Sigmoid colon (tissue), 7 donors: ENCODE measurements at places on chromosomes 3 and 15. TPM values are rescaled to one million over a fixed set of nuclear protein-coding genes. Genes with fewer than 3 reads are reported as not detected.

Gene DZIP3
- 8.8 TPM for total RNA-seq

GRCh38 chr3:113158171-113158570 lies 53.2 kb upstream of the BOC start:
- peaks cover 35% of the 10 kb centered on the region for H3K4me1 ChIP-seq
- H3K27me3 ChIP-seq, result no peaks in the 10 kb centered on the region
- H3K4me3 ChIP-seq, result no peak overlapping the region
- H3K36me3 ChIP-seq, result no peaks in the 10 kb centered on the region
- peak overlapping the region; percentile 56 for H3K27ac ChIP-seq

DNA sequence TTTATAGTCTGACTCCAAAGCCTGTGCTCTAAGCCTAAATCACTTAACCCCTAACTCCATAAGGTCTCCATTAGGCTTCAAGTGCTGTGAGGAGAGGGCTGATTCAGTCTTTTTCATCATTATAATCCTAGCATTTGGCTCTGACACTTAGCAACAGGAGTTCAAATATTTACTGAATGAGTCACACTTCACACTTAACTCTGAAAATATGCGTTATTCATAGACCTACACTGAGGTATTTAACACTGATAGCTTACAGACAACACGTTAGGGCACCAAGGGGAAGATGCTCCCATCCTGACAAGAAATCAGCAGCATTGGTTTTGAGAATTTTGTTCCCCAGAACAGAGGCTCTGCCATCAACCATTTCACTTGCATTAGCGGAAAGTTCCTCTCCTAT lies 53.5 kb downstream of the MSL2 start:
- H3K27ac ChIP-seq, result peak overlapping the region; percentile 37
- no peaks in the 10 kb centered on the region for H3K4me1 ChIP-seq
- no peaks in the 10 kb centered on the region for H3K27me3 ChIP-seq
- H3K4me3 ChIP-seq, result no peak overlapping the region
- no peak for DNase-seq
- H3K36me3 ChIP-seq, result peaks cover 27% of the 10 kb centered on the region

Gene MST1R
- total RNA-seq, result 2.1 TPM

GRCh38 chr3:171172070-171172469 lies 145.6 kb upstream of the SLC2A2 start:
- no peak overlapping the region for H3K27ac ChIP-seq
- no peak overlapping the region for H3K4me3 ChIP-seq
- no peaks in the 10 kb centered on the region for H3K27me3 ChIP-seq

Gene ATP13A5
- total RNA-seq, result not detected

DNA sequence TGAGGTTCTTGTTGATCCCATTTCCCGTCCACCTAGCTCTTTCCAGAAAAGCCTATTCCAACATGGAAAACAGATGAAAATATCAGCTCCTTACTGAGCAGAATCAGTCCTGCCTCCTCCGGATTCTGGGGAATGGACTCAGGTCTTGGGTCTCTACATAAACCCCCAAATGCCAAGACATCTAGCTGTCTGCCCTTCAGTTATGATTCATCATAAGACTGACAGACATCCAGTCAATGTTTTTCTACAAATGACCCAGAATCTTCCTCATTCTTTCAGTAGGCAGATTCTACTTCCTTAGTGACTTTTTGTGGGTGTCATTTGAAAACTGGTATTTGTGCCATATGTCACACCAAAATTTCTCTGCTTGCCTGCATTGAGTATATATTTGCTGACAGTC lies 103.0 kb upstream of the TGFBR2 start:
- peaks cover 11% of the 10 kb centered on the region for H3K4me1 ChIP-seq
- H3K27ac ChIP-seq, result no peak overlapping the region
- no peak for DNase-seq
- no peaks in the 10 kb centered on the region for H3K36me3 ChIP-seq
- H3K4me3 ChIP-seq, result no peak overlapping the region

DNA sequence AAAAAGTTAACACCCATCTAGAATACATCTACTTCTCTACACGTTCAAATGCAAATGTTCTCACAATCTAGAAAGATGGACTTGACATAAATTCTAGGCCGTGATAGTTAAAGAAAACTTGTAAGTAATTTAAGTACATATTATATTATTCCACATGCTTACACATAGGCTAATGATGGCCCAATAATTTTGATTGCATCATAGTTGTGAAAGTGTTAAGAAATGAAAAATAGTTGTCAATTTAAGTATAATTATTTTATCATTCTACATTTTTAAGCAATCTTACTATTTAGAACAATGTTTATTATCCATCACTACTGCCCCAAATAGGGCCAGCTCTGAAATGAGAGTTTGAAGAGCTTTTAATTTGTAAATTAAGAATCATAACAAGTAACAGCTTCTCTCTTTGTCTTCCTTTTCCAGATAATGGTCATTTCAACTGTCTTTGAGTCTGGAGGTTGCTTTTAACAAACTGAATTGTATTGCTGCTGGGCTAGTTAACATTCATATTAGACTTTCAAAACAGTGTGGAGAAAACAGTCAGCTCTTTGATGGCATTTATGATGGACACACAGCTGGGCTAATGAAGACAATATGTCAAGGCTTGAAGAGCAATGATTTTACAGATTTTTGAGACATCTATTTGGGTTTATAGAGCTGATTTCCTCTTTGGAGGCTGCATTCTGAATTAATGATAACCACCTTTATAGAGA lies 246.1 kb upstream of the KCNH8 start:
- DNase-seq, result no peak
- no peak overlapping the region for H3K4me3 ChIP-seq
- no peak overlapping the region for H3K27ac ChIP-seq
- H3K4me1 ChIP-seq, result no peaks in the 10 kb centered on the region
- no peaks in the 10 kb centered on the region for H3K27me3 ChIP-seq

DNA sequence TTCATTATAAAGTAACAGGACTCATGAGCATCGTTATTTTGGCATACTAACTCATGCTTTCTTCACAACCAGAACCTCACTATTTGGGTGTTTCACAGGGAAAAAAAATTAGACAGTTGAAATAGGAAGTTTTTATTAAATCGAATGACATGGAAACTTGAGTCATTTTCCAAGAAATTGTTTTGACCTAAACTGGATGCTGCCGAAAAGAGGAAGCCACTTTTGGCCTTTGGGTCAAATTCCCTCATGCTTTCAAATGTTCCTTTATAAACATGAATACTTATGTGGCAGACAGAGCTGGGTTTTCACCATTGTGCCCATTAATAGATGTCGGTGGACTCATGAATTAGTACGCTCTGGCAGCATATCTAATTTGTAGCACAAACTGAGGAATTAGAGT lies 224.9 kb downstream of the MCTP2 start:
- H3K4me3 ChIP-seq, result no peak overlapping the region
- no peaks in the 10 kb centered on the region for H3K27me3 ChIP-seq
- H3K36me3 ChIP-seq, result no peaks in the 10 kb centered on the region
- no peak overlapping the region for H3K27ac ChIP-seq

GRCh38 chr3:27079427-27080257 lies 289.5 kb downstream of the NEK10 start:
- H3K27ac ChIP-seq, result no peak overlapping the region
- H3K36me3 ChIP-seq, result no peaks in the 10 kb centered on the region
- no peak for DNase-seq
- no peaks in the 10 kb centered on the region for H3K4me1 ChIP-seq
- no peaks in the 10 kb centered on the region for H3K27me3 ChIP-seq

- H3K36me3 ChIP-seq, result no peaks in the 10 kb centered on the region
- H3K4me1 ChIP-seq, result no peaks in the 10 kb centered on the region
- no peak overlapping the region for H3K4me3 ChIP-seq
- DNase-seq, result no peak
- H3K27me3 ChIP-seq, result no peaks in the 10 kb centered on the region
Measured at GRCh38 chr3:195584543-195584870, 767 bp upstream of the APOD start.

- H3K36me3 ChIP-seq, result no peaks in the 10 kb centered on the region
- no peak overlapping the region for H3K4me3 ChIP-seq
- H3K4me1 ChIP-seq, result peaks cover 22% of the 10 kb centered on the region
- no peak overlapping the region for H3K27ac ChIP-seq
- no peak for DNase-seq
Measured at GRCh38 chr15:26872206-26872605, 5.3 kb downstream of the GABRA5 start.

Gene LRRK1
- 7.1 TPM for total RNA-seq

GRCh38 chr15:88956263-88956662 lies 43.1 kb upstream of the MFGE8 start:
- no peaks in the 10 kb centered on the region for H3K27me3 ChIP-seq
- no peak for DNase-seq
- H3K27ac ChIP-seq, result no peak overlapping the region
- no peak overlapping the region for H3K4me3 ChIP-seq
- no peaks in the 10 kb centered on the region for H3K36me3 ChIP-seq

- no peaks in the 10 kb centered on the region for H3K4me1 ChIP-seq
- H3K36me3 ChIP-seq, result no peaks in the 10 kb centered on the region
- H3K4me3 ChIP-seq, result no peak overlapping the region
- H3K27me3 ChIP-seq, result no peaks in the 10 kb centered on the region
- no peak for DNase-seq
Measured at GRCh38 chr3:132239587-132239986, 77.6 kb upstream of the ACP3 start.

DNA sequence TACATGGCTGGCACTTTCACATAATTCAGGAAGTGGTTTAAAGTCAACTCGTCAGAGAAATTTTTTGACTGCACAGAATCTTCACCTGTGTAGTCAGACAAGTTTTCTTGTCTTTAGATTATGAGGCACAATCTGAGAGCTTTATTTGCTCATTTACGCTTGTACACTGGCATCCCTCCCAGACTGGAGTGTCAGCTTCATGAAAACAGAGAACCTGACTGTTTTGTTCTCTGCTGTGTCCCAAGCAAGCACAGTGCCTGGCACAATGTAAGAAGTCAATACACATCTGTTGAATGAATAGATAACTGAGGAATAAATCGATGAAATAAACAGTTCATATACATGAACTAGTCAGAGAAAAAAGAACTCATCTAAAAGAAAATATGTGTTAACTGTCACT lies 846.1 kb upstream of the CFAP20DC start:
- H3K27ac ChIP-seq, result no peak overlapping the region
- no peaks in the 10 kb centered on the region for H3K36me3 ChIP-seq
- no peaks in the 10 kb centered on the region for H3K4me1 ChIP-seq
- no peak for DNase-seq

- no peaks in the 10 kb centered on the region for H3K27me3 ChIP-seq
- H3K27ac ChIP-seq, result peak overlapping the region; percentile 97
- no peaks in the 10 kb centered on the region for H3K36me3 ChIP-seq
Measured at GRCh38 chr3:9915254-9916141, 1.4 kb upstream of the IL17RC start.

Gene LRRIQ4
- total RNA-seq, result not detected

DNA sequence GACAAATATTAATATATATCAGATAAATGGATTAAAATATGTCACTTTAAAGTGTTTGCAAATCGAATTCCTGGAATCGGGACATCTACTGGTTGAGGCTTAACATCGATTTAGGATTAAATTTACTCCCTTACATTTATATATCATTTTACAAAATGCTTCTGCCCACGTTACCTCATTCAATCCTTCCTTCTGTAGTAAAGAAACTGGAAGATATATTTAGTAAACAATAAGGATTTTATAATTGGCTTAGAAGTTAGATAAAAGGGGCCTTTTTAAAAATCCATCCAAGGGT lies 1.3 kb downstream of the CLPX start:
- DNase-seq, result no peak
- peaks cover 2% of the 10 kb centered on the region for H3K36me3 ChIP-seq
- peak overlapping the region; percentile 85 for H3K4me3 ChIP-seq
- peaks cover 48% of the 10 kb centered on the region for H3K4me1 ChIP-seq
- H3K27ac ChIP-seq, result peak overlapping the region; percentile 98

GRCh38 chr3:7393944-7394605 lies 533.2 kb downstream of the GRM7 start:
- H3K36me3 ChIP-seq, result no peaks in the 10 kb centered on the region
- no peaks in the 10 kb centered on the region for H3K4me1 ChIP-seq
- no peak overlapping the region for H3K4me3 ChIP-seq
- H3K27me3 ChIP-seq, result no peaks in the 10 kb centered on the region

Gene FILIP1L
- total RNA-seq, result 93.3 TPM
